ENCODE measurements at places on chromosomes 11 and 22.

GRCh38 chr11:6637871-6638270, 17.7 kb downstream of the DCHS1 start:
- DNase-seq, result no peak

- no peak for DNase-seq
These were observed 101.8 kb downstream of the FAM168A start for GRCh38 chr11:73496134-73496533.

- DNase-seq, result peak; percentile 71
These were observed 57.5 kb downstream of the RPUSD4 start for GRCh38 chr11:126153972-126154371.

- no peak for DNase-seq
These were observed 29.3 kb downstream of the LINC01488 start for GRCh38 chr11:69510471-69511357.

- no peak for DNase-seq
These were observed 95.9 kb upstream of the FGF3 start for GRCh38 chr11:69915151-69915500.

DNA sequence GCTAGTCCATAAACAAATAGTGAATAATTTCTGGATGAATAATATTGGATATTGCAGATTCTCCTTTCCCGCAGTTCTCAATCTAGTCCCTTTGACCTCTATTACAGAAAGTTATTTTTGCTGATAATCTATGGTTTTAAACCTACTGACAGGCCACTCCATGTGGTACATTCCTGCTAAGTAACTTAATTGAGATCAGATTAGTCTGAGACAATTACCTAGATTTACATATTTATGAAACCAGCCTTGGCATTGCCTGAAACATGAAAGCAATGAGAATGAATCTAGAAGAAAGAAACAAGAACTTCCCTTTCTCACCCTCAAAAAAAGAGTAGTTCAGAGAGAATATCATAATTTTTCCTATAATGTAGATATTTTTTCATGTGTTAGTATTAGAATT, 964.2 kb downstream of the JRKL start:
- DNase-seq, result no peak

- no peak for DNase-seq
These were observed 425.5 kb upstream of the CADM1 start for GRCh38 chr11:115929618-115930129.

DNA sequence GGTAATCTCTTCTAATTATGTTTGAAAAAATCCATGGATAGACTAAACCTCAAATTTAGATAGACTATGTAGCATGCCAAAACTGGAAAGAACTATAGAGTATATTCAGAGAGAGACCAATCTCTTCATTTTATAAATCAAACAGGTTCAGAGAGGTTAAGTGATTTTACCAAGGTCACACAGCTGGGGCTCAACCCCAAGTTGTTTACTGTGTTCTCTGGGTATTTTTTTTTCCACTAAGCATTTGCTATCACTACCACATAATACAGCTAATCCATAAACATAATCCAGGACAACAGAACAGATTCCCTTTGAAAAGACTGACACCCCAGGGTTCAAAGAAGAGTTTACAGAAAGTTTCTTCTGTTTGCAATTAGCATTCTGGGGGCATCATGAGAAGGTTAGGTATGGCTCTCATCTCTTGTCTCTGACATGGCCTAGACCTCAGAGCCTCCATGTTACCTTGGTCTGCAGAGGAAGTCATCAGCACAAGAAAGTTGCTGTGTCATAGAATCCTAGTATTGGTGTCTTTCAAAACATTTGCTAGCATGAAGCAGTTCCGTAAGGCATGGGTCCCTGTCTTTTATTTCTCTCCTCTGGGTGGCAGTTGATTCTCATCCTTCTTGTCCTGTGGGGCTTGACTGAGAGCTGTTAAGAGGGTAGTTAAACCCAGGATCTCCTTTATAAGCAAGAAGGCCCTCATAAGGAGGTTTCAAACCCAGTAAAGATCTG, 94.5 kb upstream of the HSD17B12 start:
- DNase-seq, result no peak

DNA sequence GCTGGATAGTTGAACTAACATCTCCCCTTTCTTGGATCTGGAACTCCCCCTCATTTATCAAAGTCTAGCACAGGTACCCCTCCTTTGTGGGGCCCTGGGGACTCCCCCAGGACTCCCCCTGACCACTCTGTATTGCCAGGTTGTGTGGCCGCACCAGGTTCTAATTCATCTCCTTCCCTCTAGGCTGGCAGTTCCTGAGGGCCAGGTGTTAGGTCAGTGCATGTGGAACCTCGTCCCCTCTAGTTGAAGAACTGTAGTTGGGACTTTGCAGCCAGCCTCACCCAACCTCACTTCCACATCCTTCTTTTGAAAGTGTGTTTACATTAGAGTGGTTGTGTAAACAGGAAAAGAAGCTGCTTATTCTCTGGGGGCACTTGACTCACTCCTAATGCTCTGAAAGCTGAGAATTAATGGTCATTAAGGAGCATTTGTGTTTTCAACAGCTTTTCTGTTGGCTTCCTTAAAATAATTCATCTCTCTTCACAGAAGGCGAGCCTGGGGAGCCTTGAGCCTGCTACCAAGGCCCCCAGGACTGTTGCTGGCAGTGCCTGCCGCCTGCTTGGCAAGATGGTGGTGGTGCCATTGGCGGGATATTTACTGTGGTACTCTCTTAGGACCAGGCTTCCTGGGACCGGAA, 11.8 kb downstream of the UPB1 start:
- no peak for DNase-seq

DNA sequence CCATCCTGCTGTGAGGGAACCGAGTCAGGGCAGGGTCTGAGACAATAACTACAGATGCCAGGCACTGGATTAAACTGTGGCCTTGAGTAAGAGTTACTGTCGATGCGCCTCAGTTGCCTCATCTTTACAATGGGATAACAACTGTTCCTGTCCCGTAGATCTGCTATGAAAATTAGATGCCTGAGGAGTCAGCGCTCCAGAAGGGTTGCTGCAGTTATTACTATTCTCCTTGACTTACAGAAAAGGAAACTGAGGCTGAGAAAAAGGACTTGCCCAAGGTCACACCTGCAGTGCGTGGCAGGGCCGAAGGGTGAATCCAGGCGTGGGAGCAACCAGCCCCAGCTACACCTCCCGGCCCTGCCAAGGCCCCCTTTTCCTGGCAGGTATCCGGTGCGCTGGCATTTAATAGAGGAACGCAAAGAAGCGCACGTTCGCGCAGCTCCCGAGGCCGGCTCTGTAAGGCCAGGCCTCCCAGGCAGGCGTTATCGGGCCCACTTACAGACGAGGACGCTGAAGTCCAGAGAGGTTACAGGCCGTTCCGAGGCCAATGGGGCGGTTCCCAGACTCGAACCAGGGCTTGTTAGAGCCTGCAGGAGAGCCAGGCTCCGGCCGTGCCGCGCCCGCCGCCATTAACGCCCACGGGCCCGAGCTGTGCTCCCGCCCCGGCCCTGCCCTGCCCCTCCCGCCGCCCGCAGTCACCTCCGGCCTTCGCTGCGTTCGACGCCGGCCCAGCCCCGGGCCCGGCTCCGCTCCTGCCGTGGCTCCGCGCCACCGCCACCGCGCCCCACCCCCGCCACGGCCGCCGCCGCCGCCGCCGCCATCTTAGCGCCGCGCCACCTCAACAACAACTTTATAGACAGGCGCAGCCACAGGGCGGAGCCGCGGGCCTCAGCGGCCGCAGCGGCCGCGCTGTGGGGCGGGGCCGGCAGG, at the start of gene C11orf68:
Gene C11orf68 (minus strand): TSS at position 852 of the 930 bp plus-strand sequence. CDS start 31 bp downstream, at position 821.
- DNase-seq, result no peak

- DNase-seq, result peak; percentile 9
These were observed 1.0 kb downstream of the ANKRD42 start for GRCh38 chr11:83194281-83195142.

DNA sequence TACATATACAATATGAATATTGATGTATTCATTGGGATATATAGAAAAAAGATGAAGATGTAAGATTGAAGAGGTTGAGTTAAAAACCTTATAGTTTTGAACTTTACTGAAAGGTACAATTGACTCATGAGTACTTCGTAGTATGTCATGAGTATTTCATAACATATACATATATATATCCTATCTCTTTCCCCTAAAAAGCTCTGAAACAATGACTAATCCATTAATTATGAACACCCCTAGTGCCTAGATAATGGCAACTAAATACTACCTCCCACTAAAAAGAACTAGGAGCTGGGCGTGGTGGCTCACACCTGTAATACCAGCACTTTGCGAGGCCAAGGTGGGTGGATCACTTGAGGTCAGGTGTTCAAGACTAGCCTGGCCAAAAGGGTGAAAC, 31.5 kb downstream of the SLC35F2 start:
- DNase-seq, result no peak

- no peak for DNase-seq
These were observed 60.2 kb downstream of the EHF start for GRCh38 chr11:34680918-34681586.

GRCh38 chr22:49088801-49089791, 738.6 kb downstream of the BRD1 start:
- DNase-seq, result no peak

- no peak for DNase-seq
These were observed 42.6 kb upstream of the P4HA3 start for GRCh38 chr11:74354036-74354435.

DNA sequence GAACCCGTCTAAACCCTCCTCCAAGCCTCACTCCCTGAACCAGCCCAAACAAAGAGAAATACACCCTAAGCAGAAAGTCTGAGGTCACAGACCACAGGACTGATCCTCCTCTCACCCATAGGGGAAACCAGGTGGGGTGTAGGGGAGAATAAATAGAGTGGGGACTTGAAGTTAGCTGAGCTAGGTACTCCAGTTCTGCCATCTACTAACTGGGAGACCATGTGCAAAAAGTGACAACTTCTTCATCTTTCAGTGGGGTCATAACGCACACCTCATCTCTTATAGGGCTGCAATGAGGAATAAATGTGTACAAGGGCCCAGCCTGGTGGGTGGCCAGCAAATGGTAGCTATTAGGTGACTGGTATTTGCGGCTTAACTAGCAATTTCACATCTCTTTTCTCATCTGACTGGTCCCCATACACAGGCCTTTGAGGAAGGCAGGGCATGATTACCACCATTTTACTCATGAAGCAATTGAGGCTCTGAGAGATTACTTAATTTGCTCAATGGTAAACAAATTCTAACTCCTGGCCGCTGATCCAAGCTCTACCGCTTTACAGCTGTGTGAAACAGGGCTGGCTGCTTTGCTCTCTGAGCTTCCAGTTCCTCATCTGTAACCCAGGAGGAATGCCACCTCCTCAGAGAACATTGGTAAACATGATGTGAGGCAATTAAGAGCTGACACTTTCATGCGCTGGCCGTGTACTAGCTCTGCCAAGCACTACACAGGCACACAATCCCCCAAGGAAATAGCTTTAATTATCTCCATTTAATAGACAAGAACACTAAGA, 16.6 kb downstream of the TBC1D10A start:
- DNase-seq, result peak; percentile 18
